ENCODE measurements at places on chromosomes 2 and 18.

GRCh38 chr2:88022669-88022921 is 6.2 kb upstream of the RNU2-63P start:
- no peak for DNase-seq

- peak; percentile 67 for DNase-seq
Measured at GRCh38 chr2:41774011-41774605, 273.7 kb upstream of the PKDCC start.

DNA sequence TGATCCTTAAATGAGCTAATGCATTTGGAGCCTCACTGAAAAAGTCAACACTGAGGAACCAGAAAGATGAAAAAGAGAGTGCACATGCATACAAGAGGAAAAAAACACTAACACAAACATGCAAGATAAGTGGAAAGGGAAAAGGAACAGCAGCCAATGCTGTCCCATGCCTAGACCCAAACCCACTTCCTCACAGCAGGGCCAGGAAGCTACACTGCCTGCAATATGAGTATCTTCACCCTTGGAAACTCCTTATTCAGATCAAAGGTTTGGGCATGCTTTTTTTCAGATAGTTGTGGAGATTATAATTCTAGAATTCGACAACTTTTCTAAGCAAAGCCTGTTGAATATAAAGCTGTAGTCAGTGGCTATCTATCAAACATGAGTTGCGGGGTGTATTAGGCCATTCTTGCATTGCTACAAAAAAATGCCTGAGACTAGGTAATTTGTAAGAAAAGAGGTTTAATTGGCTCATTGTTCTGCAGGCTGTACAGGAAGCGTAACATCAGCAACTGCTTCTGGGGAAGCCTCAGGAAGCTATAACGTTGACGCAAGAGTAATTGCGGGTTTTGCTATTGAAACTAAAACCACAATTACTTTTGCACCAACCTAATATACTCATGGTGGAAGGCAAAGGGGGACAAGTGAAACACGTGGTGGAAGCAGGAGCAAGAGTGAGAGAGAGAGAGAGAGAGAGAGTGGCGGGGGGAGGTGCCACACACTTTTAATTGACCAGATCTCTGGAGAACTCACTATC is 138.2 kb downstream of the MBD2 start:
- no peak for DNase-seq

- DNase-seq = peak; percentile 68
Measured at GRCh38 chr18:59718464-59719157, 21.4 kb upstream of the CCBE1 start.

- no peak for DNase-seq
Measured at GRCh38 chr2:149020432-149020851, 18.1 kb upstream of the LYPD6B start.
